ENCODE measurements at places on chromosomes 5 and 9.

DNA sequence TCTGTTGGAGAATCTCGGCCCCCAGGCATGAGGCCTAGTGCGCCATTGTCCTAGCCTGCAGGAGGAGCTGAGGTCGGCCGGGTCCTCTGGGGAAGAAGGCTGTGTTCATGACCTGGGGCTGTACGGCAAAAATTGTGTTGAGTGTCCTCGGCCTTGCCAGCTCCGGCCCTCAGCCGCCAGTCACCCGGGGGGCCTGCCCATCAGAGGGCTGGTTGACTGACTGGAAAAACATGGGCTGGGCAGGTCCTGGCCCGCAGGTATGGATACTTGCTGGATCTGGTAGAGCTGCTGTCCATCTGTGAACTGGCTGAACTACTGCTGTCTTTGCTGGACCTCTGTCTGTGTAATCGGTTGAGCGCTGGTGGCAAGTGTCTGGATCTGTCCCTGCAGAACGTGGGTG, 136.7 kb upstream of the GAS1 start:
- no peak for DNase-seq

DNA sequence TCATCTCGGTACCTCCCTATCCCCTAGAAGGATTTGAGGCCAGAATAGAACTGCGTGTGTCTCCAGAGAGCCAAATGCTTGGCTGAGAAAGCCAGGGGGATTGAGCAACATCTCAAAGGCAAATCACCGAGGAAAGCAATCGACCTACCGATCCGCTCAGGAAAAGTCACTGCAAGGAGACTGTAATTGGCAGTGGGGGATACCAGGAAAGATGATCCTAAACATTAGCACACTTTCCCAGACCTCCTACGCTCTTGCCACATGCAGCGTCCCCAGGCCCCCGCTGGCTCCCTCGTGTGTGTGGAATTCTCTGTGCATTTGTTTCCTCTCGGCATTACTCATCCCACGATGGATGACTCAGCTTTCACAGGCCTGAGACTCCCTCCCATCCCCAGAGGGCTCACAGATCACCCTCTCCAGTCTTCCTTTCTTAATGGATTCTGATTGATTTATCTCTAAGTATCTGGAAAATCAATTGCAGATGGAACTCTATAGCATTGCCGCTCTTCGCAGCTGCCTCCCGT, 82.2 kb upstream of the ICE1 start:
- peak; percentile 88 for DNase-seq

DNA sequence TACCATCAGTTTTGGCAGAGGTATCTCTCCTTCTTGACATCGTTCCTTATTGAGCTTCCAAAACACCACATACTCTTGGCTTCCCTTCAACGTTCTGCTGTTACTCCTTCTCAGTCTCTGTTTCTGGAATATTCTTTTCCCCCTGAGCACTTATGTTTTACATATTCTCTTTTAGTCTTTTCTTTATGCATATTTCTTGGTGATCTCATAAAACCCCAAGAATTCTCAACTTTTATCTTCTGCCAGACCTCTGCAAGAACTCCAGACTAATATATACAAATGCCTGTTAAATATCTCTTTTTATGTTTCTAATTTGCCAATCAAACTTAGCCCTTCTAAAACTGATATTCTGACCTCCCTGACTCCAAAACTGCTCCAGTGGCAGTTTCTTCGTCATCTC, 453.4 kb upstream of the CTNND2 start:
- DNase-seq = no peak

DNA sequence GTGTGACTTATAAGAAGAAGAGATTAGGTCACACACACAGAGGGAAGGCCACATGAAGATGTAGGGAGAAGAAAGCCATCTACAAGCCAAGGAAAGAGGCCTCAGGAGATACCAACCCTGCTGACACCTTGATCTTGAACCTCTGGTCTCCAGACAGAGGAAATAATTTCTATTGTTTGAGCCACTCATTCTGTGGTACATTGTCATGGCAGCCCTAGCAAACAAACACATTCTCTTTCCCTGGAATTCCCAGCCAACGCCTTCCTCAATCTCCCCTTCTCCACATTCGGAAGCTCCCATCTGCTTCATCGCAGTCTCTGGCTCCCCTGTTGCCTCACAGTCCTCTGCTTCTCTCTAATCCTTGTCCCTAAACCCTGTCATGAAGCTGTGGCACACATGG, 16.7 kb downstream of the PTGS1 start:
- no peak for DNase-seq

DNA sequence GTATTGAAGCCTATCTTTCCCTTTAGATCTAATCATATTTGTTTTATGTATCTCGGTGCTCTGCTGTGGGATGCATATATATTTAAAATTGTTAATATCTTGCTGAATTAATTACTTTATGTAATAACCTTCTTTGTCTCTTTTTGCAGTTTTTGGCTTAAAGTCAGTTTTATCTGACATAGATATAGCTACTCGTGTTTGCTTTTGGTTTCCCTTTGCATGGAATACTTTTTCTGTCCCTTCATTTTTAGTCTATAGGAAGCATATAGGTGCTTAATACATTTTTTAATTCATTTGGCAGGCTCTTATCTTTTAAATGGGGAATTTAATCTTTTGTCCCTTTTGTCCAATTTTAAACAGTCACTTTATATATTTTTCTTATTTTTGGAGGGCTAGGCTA, 360.6 kb upstream of the PRR16 start:
- DNase-seq = no peak

DNA sequence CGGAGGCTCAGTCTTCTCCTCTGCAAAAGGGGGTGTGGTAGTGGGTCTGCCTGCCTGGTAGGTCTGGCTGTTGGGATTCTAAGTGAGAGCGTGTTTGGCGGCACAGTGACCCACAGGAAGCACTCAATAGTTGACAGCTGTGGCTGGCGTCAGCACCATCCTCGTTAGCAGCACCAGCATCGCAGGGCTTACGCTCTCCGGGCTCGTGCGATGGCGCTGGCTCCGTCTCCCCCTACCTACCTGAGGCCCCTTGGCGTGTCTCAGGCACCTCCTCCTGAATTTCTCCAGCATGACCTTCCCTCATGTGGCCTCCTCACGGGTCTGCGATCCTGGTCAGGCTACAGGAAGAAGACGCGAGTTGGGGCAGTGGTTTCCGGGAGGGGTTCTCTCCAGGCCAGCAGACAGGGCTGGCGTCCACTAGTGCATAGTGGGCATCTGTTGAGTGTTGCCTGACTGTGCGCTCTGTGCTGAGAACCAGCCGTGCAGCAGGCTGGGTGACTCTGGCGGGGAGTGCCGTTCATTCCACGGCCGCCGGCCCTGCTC, 66.9 kb downstream of the HMCN2 start:
- DNase-seq = no peak

- DNase-seq = no peak
These were observed 228.0 kb upstream of the KIF2A start for GRCh38 chr5:62077823-62078550.

DNA sequence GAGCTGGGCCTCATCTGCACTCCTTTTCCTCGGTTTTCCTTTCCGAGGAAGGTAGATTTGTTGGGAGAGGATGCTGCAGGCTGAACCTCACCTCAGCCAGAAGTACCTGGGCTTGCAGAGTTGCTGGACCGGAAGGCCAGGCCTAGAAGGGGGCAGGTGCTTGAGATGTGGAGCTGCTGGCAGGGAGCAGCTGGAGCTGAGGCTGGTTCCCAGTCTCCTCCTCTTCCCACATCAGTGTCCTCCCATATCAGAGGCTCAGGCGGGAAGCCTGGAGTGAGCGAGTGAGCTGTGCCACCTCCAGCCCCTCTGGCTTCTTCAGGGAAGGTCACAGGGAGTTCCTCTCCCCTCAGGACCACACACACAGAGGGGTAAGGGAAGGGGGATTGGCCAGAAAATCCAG, 259.4 kb downstream of the GADD45G start:
- DNase-seq = no peak

GRCh38 chr5:132998556-132998955, 27.8 kb downstream of the ZCCHC10 start:
- no peak for DNase-seq

- DNase-seq = no peak
These were observed 59.2 kb upstream of the CDH10 start for GRCh38 chr5:24703934-24704333.

DNA sequence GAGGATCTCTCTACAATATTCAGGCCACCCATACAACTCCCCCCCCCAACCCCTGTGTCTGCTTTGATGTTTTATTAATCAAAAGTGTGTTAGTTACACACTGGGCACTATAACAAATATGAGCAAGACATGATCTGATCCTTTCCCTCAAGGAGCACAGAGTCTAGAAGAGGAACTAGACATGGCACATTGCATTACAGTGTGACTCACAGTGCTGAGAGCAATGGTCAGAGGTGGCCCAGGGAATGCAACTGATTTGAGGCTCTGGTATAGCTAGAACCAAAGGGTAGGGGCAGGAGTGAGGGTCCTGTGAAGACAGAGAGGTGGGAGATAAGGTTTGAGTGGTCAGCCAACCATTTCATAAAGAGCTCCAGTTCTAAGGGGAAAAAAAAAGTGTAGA, 539.2 kb downstream of the ACTL7B start:
- DNase-seq = no peak

DNA sequence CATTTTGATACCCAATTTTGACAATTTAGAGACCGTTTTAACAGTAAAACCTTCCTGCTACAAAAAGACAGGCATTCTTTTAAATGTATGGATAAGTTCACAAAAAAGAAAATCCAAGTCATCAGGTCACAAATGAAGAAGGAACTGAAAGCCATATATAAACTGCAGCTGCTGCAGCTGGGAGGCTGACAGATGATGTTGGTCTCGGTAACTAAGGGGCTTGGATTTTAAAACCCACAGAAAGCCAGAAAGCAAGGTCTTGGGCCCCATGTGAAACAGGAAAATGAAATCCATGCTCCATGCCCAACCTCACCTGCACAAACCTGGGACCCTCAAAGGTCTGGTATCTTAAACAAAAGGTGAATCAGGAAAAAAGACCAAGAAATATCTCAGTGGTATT, 15.7 kb upstream of the C5orf34 start:
- DNase-seq = no peak

DNA sequence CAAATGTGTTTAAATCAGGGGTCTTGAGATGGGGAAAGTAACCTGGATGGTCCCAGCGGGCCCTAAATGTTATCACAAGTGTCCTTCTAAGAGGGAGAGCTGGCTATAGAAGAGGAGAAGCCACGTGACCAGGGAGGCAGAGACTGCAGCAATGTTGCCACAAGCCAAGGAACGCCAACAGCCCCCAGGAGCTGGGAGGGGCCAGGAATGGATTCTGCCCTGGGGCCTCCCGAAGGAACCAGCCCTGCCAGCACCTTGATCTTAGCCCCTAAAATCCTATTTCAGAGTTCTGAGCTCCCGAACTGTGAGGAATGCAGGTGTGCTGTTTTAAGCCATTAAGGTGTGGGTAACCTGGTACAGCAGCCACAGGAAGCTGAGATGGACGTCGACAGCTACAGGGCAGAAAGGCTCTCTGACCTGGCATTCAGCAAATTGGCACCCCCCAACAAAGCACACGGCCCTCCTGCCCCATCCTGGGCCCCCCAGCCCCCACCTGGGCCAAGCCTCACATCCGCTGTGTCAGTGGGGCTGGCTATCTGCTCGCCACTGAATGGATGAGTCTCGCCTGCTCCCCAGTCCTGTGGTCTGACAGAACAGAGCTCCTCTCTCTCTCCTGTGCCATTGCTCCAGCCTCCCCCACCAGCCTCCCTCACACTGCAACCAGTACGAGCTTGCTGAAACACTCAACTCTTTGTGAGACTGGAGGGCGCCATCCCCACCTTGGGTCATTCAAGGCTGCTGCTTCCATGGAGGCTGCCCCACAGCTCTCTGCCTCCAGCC, 78.8 kb downstream of the ADAMTS2 start:
- peak; percentile 21 for DNase-seq

DNA sequence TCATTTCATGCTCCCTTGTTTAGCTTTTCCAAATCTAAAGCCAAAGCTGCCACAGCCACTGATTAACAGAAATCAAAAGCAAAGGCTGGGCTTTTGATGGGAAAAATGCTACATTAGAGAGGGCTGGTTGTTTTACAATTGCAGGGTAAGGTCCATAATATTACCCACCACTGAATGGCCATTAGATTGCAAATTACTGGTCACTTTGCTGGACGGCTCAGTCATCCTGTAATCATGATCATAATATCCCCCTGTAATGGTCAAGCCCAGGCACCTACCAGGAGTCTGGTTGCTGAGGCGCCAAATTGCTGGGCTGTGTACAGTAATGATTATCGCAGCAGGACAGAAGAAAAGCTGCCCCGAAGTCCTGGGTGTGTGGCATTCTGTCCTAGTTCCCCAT, 286.5 kb downstream of the ZSWIM6 start:
- DNase-seq = no peak

DNA sequence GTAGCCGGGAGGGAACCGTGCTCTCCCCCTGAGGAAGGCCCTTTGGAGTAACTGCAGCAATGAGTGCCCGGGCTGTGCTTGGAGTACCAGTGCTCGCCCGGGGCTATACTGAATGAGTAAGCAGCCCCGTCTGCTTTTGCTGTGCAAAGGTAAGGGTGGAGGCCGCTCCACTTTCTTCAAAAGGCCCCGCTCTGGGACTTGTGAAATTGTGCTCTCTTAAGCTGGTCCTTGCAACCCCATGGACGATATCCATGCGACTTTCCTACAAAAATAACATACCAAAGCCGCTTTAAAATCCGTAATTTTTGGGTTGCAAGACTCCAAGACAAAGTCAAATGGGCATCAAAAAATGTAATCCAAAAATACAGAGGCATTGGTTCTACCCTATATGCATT, 578 bp upstream of the TNFAIP8 start:
- no peak for DNase-seq

DNA sequence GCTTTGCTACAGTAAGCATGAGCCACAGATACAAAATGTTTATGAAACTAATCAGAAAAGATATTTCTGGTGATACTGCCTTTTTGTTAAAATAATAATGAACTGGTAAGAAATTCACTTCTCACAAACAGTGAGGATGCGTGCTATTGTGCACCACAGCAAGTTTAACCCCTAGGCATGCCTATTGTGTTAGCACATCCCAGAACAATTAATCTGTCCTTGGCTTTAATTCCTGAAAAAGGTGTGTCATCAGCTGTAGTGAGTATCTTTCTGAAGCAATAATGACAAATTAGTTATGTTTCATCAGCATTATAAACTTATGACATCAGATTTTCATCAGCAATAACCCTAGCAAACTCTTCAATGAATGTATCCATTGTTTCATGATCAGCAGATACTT, 1307.2 kb downstream of the EFNA5 start:
- DNase-seq = no peak

GRCh38 chr5:176458904-176459561, 10.8 kb downstream of the FAF2 start:
- DNase-seq = no peak

GRCh38 chr5:118698774-118699173, 289.6 kb downstream of the DTWD2 start:
- DNase-seq = no peak

- peak; percentile 78 for DNase-seq
These were observed 2.8 kb upstream of the OR2V1 start for GRCh38 chr5:181133610-181134231.

All from LHCN-M2 (cell line).